ENCODE measurements at places on chromosomes 1 and 21.

- no peak for ATAC-seq
These were observed 183.6 kb upstream of the UBE2U start for GRCh38 chr1:64019818-64020217.

DNA sequence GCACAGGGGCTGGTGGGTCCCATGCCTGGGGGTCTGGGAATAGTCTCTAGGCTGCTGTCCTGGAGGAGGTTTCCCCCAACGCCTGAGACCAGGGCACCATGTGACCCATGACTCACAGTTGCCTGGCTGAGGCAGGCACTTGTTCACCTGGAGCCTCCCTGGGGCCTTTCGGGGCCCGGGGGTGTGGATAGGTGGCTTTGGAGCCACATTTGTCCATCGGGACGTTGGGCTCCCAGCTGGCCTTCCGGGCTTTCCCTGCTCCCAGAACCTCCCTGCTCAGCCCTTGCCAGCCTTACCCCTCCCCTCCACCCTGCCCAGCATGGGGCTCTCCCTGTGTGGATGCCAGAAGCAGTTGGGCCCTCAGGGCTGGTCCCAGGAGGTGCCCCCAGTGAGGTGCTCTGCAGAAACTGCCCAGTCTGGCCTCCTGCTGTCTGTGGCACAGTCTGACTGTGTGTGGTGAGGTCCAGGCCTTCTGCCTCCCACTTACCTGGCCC lies 14.2 kb downstream of the COL6A1 start:
- no peak for ATAC-seq

DNA sequence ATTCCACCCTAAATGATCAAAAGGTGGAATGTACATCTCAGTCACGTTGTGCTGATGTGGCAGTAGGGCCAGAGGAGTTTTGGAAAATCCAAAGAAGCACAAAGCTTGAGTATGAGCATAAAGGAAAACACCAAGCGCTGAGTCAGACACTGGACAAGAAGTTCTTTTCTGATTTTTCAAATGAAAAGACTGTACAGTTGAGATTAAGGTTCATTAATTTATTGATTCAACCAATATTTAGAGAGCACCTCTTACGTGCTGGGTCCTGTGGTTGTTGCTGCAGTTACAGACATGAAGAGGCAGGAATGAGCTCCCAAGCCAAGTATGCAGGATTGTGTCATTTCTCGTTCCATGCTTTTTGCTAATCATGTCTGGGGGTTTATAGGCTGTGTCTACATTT lies 28.9 kb upstream of the APP start:
- ATAC-seq = peak; percentile 57

- no peak for ATAC-seq
These were observed 8.0 kb downstream of the SLC35F3 start for GRCh38 chr1:233912447-233912846.

DNA sequence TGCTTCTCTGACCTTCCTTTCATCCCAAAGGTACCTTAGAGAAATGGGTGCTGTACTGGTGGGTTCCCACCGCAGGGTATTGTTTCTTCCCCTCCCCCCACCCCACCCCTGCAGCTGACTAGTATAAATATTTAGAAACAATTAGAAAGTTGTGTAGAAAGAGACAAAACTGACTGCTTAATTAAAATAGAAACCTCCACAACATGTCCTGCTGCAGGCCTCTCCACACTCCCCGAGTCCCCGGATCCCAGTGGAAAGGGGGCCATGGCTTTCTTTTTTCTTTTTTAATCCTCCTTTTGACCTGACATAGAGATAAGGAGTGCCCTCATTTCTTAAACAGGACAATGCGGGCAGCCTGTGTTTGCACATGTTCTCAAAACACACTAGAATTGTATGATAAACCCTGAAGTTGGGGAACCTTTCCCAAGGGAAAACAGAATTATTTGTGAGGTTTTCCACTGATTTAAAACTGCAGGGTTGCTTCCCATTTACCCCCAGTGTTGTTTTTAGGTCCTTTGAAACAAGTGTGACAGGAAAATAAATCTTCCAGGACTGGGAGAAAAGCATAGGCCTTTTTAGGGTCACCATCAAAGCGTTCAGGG lies 1.7 kb downstream of the RHOU start:
- no peak for ATAC-seq

DNA sequence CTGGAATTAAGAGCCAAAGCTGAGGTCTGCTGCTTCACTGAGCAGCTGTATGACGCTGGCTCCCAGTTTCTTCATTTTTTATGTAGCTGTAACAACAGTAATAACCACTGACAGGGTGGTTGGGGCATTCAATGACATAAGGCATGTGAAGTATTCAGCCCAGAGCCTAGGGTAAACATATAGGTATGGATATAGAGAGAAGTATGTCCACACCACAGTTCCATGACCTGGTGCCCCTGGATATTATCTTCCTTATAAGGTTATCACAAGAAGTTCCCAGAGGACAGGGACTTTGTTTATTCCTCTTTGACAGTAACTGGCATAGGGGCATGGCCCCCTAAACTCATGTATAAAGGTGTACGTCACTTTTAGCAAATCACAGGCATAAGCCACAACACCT lies 14.7 kb downstream of the RAB42 start:
- no peak for ATAC-seq

DNA sequence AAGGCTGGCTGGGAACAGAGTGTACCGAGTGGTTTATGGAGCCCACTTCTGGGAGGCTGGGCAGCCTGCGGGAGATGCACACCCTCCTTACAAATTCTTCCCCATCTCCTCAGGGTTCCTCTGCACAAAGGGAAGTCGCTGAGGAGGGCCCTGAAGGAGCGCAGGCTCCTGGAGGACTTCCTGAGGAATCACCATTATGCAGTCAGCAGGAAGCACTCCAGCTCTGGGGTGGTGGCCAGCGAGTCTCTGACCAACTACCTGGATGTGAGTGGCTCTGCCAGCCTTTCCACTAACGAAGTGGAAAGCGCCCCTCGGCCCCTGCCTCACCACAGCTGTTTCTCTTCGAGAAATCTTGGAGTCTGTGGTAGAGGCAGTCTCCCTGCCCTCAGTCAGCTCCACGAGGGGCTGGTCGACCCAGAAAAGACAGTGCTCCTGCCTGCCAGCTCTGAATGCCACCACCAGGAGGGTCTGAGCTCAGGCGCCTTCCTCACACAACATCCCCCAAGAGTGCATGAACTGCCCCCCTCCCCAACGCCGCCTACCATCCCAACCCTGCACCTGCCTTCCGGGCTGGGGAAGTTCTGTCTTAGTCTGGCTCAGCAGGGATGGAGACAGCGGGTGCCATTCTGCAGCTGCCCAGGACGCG lies 31.8 kb downstream of the PROK1 start:
- no peak for ATAC-seq

DNA sequence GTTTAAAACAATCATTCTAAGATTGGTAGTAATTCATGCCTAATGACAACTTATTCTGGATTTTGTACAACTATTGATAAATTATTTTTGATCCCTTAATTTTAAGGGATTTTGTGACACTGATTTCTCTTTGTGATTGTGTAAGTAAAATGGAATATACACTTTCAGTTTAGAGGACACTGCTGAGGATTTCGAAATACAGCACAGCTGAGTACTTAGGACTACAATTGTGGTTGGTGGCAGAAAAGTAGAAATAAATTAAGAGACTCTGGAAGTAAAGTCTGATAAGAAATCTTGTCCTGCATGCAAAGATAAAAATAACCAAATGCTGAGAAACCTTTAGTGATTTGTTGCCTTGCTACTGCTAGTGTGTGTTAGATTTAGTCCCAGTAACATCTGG lies 40.0 kb downstream of the TYW3 start:
- ATAC-seq = no peak

DNA sequence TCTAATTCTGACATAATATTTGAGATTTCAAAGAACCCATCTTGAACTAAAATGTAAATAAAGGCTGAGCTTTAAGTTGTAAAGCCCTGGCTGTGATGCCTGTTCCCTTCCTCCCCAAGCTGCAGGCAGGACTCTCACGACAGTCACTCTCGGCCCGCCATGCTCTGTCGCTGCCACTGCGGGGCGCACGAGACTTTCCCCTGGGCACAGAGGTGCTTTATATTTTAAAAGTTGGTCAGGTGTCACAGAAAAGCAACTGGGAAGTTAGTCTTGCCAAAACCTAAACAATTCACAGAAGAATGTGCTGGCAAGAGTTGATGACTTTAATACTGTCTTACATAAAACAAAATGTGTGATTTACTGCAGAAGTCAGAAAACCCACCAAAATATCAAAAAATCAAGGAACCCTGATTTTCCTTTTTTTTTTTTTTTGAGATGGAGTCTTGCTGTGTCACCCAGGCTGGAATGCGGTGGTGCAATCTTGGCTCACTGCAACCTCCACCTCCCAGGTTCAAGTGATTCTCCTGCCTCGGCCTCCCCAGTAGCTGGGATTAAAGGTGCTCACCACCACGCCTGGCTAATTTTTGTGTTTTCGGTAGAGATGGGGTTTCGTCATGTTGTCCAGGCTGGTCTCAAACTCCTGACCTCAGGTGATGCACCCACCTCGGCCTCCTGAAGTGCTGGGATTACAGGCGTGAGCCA lies 10.7 kb downstream of the LRRC47 start:
- no peak for ATAC-seq

- ATAC-seq = peak; percentile 2
These were observed 748 bp upstream of the FAM78B start for GRCh38 chr1:166167572-166167925.
